CD4-positive, alpha-beta T cell treated with Interleukin-1 beta for 1 hour (primary cell): ENCODE measurements at places on chromosomes 6 and 20.

DNA sequence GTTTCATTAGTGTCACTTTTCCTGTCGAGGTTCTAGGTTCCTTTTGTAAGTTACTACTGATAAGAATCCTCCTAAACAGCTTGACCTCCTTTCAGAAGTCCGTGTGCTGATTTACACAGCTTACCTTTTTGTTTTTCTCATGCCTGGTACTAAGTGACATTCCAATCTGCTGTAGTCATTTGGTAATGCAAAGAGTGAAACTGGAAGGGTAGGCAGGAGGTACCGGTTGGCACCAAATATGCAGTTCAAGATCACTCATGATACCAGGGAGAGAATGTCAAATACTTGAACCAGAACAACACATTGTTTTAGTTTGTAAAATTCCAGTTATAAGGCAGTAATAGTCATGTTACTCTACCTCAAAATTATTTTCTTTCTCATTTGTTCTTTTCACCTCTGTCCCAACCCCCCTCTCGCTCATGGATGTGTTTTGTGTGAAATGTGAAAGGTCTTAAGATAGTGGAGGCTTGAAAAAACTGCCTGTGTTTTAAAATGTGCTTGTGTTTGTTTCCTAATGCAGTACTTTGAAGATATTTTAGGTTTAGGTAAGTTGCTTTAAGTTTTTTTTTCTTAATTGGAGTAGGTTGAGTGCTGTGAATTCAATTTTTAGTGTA is 23.2 kb downstream of the AFDN start:
- no peak for DNase-seq

DNA sequence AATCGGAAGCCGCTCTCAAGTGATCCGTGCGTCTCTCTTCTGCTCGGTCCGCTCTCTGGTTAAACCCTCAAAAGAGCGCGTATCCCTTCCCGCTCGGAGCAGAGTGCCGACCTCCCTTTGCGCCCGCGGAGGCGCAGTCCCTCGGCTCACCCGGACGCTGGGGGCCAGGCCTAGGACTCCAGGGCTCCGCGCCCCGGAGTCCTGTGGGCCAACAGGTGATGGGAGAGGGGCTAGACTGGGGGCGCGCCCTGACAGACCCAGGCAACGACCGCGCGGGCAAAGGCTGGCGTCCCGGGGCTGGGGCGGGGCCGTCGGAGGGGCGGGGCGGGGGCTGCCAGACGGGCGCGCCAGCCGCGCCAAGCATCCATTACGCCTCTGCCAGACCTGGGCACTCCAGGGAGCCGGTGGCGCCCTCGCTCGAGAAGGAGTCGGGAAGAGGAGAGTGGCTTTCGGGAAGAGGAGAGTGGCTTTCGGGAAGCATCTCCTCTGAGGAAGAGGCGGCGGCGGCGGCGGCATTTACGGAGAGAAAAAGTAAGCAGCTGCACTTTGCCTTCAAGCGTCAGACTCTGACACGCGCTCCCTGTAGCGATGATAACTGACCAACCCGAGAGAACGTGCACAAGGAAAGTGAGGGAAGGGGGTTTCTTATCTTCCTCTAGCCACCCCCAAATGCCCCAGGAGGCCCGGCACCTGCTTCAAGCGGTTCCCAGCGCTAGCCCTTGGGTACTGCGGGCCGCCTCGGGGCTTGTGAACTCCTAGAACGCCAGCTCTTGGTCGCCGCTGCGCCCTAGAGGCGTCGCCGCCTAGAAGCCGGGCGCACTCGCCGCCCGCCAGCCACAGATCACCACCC is 2.6 kb downstream of the EPHA7 start:
- DNase-seq: no peak

GRCh38 chr6:156719720-156720563 is 57.2 kb upstream of the ARID1B start:
- peak; percentile 69 for DNase-seq

DNA sequence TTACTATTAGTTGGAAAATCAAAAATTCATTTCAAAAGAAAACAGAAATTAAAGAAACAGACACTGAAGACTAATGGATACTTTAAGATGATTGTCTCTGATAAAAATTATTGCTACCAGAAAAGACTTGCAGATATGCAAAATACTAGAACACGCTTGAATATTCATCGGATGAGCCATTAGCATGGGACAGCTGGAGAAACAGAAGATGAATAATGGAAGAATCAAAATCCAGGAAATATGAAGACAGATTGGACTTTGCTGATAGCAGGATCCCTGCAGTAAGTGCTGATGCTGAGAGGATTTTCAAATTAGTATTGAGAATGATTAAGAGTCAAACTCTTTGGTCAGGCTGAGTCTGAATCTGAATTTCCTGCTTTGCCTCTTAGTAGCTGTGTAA is 169.4 kb downstream of the EYS start:
- DNase-seq: no peak

DNA sequence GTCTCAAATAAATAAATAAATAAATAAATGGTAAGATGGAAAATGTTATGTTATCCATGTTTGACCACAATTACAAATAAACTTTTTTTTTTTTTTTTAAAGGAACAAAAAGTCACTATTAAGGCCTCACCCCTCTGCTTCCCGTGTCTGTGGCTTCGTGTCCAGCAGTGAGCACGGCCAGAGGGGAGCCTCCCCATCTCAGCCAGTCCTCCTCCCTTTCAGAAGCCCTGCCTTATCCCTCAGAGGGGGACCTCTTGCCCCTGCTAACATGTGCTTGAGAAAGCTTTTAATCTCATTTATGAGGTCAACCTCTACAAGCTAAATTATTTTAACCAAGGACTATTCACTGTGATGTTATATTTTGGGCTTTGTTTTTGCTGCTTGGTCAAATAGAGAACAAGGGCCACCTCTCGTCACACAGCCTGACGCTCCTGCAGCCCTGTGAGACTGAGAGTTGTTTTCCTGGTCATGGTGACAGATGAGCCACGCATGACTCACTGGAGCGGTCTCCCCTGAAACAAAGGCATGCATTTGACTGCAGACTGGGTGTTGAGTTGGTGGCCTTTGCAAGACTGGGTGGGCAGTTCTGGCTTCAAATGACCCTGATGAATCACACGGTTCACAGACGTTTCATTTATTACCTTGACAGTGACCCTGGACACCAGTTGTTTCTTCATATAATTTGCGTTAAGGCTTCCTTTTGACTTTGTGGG is 131.8 kb downstream of the TIAM2 start:
- DNase-seq: no peak

- DNase-seq: no peak
These were observed 596.8 kb downstream of the TFAP2B start for GRCh38 chr6:51415501-51415900.

- DNase-seq: no peak
These were observed 358.4 kb downstream of the BTBD3 start for GRCh38 chr20:12276011-12276673.

- no peak for DNase-seq
These were observed 18.8 kb downstream of the PRR18 start for GRCh38 chr6:166289207-166290060.

- DNase-seq: no peak
These were observed 3.4 kb downstream of the ZNF512B start for GRCh38 chr20:63966172-63966943.

DNA sequence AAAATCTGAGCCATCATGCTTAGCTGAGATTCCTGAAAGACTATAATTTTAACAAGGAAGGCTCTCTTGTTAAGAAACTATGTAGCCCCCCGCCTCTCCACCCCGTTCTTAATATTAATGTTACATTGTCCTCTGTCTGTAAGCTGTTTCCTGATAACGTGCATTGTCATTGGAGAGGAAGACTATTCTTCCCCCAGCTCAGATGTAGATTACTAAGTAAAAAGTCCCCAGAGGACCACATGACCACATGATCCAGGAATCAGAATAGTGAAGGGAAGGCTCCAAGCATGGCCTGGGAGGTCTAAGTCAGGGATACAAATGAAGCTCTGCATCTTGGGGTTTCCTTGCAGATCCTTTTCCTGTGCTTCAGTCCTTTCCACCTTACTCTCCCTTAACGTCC is 106.4 kb downstream of the JARID2 start:
- no peak for DNase-seq

DNA sequence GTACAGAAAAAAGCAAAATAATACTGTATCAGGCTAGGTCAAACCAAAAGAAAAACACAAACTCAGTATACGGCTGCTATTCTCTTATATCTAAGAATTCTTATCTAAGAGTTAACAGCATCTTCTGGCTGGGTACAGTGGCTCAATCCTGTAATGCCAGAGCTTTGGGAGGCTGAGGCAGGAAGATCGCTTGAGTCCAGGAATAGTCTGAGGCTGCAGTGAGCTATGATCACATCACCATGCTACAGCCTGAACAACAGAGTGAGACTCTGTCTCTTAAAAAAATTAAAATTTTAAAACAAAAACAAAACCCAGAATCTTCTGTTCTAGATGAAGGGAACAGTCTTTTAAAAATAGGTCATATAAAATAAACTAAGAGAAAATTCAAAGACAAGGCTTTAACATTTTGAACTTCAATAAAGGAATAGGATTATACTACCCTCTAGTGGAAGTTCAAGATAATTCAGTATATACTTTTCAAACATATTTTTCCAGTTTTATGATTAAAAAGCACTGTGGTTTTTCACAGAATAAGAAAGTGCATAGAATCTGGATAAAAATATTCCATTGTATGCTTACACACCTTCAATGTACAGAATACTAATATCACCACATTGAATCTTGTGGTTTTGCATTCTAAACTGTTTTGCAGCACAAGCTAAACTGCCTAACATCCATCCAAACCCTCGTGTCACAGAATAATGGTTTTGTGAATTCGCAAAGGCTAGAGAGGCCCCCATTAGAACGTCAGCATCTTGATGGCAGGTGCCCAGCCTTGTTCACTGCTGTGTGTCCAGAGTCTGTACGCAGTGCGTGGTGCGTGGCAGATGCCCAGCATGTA is 39.3 kb downstream of the DTNBP1 start:
- no peak for DNase-seq

DNA sequence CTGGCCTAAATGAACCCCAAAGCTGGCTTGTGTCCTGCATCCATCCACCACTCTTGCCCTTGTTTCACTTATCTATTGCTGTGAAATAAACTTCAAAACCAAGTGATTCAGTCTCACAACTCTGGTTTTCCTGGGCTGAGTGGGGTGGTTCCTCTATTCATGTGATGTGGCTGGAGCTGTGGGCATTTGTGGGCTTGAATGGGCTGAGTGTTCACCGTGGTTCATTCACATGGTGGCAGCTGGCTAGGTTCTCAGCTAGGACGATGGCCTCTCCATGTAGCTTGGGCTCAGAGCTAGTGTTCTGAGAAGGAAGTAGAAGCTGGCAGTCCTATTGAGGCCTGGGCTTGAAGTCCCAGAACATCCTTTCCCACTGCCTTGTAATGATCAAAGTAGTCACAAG is 30.4 kb downstream of the FKBP1A start:
- no peak for DNase-seq

GRCh38 chr6:7268816-7269555 is 44.0 kb downstream of the SSR1 start:
- DNase-seq: no peak

DNA sequence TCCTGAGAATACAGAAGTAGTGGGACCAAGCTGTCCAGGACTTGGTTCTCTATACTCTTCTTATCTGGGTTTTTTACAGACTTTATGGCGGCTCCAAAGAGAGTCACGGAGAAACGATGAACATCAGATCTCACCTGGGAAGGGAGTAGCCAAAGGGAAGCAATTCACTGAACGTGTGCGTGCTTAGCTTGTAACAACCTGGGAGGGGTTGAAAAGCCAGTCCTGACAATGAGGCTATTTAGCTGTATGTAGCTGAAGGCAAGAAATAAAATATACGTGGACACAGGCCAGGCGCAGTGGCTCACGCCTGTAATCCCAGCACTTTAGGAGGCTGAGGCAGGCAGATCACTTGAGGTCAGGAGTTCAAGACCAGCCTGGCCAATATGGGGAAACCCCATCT is 18.2 kb upstream of the RBL1 start:
- DNase-seq: no peak

DNA sequence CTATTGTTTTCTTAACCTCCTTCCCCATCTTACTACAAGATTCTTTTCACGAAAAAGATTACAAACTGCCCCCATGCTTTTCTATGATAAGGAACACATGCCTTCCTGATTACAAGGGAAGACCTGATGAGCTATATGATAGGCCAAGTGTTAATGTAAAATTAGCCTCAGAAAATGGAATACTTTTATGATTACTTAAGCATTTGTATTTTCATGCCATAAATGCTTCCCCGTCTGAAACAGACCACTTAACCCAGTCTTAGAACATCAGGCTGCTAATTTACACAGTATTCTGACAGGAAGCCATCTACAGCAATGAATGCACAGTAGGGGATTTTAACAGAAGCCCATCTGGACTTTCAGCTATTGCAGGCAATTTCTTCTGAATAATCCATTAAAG is 274.9 kb downstream of the HAO1 start:
- no peak for DNase-seq
